SHP77 (cell line): ENCODE measurements at places on chromosomes 2 and 18.

DNA sequence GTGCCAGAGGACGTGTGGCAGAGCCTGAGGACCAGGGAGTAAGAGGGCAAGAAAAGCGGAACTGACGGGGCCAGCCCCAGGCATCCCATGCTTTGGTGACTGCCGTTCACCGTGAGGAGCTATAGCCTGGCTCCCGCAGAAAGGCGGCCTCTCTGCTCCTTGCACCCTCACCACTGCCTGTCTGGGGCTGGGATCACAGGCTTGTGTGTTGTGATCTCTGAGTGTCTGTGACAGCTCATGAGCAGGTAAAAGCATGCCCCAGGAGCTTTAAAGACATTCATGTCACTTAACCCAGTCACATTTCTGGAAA lies 266.8 kb upstream of the RAB6C start:
- no peak for DNase-seq

DNA sequence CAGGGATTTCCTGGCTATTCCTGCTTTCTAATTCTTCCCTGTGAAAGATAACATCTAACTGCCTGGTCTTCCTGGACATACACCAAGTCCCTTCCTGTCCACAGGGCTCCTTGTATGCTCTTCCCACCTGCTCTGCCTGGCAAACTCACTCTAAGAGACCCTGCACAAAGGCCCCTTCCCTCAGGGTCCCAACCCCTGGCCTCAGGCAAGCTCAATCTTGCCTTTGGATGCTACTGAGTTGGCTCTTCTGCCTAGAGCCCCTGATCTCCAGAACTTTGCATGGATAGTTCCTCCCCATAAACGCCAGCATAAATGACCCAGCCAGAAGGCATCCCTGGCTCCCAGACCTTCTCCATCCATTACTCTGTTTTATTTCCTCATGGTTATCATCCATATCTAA lies 98.3 kb upstream of the OTOS start:
- no peak for DNase-seq

GRCh38 chr2:168465594-168465993 lies 9.5 kb downstream of the CERS6 start:
- DNase-seq, result no peak

GRCh38 chr2:85215448-85216401 lies 82.5 kb downstream of the TCF7L1 start:
- no peak for DNase-seq

DNA sequence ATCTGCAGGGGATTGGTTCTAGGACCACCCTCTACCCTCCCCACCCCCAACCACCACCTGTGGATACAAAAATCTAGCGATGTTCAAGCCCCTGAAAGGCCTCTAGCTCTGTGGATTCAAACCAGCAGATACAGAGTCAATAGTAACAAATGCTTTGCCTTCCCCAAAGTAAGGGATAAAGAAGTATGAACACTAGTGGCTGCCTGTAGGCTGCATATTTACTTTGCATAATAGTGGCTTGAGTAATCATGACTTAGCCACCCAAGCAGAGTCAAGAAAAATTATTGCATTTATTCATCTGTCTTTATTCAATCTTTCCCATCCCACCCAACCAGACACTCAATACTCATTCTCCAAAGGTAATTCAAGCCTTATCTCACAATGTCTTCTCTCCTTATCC lies 43.8 kb downstream of the SOCS6 start:
- no peak for DNase-seq

GRCh38 chr2:56248965-56249742 lies 65.4 kb downstream of the CCDC85A start:
- DNase-seq, result no peak

DNA sequence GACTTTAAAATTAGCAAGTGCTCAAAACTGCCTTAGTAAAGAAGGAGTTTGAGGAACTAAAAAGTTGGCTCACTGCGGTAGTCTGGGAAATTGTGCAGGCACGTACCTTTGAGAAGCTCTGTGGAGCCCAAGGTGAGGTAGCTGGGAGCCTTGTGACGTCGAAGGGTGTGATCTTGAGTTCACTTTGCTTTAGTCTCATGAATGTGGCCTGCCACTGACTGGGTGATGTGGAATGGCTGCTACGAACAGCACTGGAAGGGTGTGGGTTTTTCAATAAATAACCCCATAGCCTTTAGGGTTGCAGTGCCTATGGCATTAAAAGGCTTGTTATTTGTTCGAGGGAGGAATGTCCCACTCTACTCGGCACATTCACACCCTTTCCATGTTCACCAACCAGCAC lies 312.3 kb downstream of the PRKCE start:
- no peak for DNase-seq

DNA sequence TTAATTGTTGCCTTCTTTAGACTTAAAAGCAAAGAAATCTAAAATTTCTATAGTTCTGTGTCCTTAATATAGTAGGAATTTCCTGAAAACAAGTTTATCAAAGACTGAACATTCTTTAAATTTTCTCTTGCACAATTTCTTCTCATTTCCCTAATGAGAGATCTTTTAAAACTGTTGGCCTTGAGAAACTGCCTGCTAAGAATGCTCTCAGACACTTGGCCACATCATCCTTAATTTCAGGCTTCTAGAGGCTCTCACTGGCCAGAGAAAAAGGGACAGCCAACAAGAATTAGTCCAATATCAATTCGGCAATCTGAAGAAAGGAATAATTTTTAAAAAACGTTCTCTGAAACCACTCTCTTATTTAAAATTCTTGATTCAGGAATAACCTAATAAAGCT lies 167.0 kb upstream of the CREB1 start:
- DNase-seq, result no peak

- no peak for DNase-seq
These were observed 72.7 kb downstream of the NXPH2 start for GRCh38 chr2:138707392-138708074.

GRCh38 chr2:240926516-240927389 lies 20.6 kb downstream of the CROCC2 start:
- no peak for DNase-seq

DNA sequence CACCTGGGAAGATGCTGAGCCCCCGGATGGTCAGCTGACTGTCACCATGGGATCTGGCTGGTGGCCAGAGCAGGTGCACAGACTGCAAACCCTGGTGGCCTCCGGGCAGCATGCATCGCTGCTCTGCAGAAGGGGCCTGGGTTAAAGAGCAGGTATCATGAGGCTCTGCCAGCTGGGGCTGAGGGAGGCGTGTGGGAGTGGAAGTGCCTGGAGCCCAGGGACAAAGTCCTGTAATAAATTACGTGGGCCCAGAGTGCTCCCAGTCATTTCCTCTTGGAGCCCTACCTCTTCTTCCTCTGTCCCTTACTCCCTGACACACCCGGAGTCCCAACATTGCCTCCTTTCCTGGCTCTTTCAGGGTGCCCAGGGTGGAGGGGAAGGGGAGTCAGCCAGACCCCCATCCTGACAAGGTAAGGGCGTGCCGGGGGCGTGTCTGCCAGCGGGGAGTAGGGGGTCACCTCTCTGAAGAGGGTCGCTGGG lies at the start of gene MYO7B:
Gene MYO7B, plus strand, starts transcription at position 262 of the 480 bp plus-strand sequence. CDS start 24,040 bp downstream, outside the sequence.
- peak; percentile 26 for DNase-seq

DNA sequence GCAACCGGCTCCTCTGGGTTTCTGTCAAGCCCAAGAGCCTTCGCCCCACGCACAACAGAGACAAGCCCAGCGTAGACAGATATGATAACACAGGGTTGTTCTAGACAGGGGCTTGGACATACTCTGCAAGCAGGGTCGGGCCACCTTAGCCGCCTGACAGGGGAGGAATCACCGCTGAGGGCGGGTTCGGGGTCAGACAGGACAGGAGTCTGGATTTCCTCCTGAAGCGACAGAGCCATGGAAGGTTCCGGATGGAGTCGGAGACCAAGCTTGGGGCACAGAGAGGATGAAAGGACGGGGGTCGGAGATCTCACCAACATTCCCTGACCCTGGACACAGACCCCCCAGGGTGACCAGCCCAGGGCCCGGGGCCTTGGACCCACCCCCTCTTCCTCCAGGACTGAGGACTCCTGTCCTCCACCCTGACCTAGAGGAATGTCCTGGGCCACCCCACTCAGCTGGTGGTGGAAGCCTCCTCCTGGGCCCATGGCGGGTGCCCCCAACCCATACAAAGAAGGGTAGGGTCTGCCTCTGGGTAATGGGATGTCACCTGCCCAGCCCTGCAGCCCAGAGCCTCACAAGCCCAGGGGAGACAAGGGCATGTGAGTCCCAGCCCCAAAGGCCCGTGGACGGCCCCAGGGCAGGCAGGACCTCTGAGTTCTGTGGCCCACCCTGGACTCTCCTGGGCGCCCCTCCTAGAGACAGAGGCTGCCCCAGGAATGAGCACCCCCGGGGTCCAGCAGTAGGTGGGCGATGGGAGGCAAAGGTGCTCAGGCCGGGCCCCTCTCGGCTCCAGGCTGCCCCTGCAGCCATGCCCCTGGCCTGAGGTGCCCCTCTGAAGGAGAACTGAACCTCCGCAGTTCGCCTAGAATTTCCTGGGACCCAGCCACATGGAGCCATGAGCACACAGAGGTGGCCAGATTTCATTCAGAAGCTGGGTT lies 44.1 kb upstream of the GPC1 start:
- DNase-seq, result no peak

GRCh38 chr2:1849450-1849849 lies 105.1 kb upstream of the PXDN start:
- DNase-seq, result no peak

DNA sequence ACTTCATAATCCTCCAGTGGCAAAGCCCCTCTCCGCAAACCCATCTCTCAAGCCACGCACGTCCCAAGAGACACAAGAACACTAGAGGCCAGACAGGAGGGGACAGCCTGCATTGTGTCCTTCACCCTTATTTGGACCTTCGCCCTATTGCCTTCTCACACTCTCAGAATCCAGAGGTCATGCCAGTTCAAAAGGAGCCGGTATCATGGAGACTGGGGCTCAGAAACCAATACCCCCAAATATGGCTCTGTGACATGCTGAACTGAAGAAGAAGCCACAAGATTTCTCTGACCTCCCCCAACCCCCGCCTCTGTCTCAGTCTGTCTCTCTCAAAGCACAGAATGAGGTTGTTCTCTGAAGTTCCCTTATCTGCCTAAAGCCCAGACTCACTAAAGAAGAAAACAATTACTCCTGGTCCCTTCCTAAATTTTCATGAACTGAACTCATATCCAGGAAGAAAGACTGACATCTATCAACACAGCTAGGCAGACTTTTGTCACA lies 19.2 kb upstream of the SPATA3 start:
- no peak for DNase-seq

GRCh38 chr2:16660556-16660955 lies 5.1 kb downstream of the CYRIA start:
- no peak for DNase-seq

- no peak for DNase-seq
These were observed 576.2 kb downstream of the CPS1 start for GRCh38 chr2:211132573-211132972.

GRCh38 chr2:217149087-217149660 lies 289.3 kb upstream of the TNP1 start:
- no peak for DNase-seq

- no peak for DNase-seq
These were observed 59.8 kb downstream of the HDLBP start for GRCh38 chr2:241255542-241256167.

DNA sequence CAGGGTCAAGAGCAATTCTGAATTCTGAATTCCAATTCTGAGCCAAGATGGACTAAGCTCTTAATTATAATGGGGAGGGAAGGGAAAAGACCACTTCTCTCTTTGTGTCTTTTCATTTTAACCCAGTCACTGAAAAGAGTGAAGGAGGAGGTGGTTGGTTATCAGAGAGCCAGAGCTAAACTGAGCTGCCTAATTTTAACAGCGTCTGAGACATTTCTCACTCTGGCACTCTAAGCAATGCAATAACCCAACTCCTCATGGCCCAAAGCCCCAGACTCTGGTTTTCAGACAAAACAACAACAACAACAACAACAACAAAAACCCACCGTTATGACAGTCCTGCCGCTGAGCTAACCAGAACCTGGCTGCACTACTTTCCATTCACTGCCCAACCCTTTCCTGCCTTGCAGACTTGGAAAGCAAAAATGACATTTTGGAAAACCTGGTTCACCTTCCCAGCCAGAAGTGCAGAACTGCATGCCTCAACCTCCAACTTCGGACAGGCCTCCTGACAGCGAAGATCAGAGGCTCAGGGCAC lies 1.0 kb downstream of the CHST10 start:
- no peak for DNase-seq

DNA sequence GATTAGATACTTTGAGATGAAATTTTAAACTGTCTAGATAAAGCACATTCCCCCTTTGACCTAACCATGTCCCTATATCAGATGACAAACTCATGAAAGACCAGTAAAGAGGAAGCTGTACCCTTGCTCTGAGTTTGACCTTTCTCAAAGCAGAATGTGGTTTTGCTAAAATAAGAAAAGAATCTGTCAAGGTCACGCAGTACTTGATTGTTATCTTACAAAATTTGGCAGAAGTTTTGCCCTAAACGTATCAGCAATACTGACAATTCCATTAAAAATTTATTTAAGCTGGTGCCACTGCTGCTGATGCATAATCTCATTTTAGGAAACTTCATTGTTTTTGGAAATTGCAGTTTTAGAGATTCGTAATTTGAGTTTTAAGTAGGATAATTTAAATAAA lies 31.2 kb upstream of the GALM start:
- no peak for DNase-seq

GRCh38 chr2:126739141-126739540 lies 83.2 kb downstream of the GYPC start:
- DNase-seq, result no peak

GRCh38 chr2:155377266-155377680 lies 678.8 kb downstream of the KCNJ3 start:
- peak; percentile 31 for DNase-seq

GRCh38 chr2:33782395-33783230 lies 183.5 kb upstream of the FAM98A start:
- DNase-seq, result no peak

- DNase-seq, result no peak
These were observed 60.3 kb downstream of the STEAP3 start for GRCh38 chr2:119283873-119284331.

GRCh38 chr2:150166313-150167051 lies 321.0 kb downstream of the RND3 start:
- DNase-seq, result no peak

GRCh38 chr2:129673847-129674711 lies 305.4 kb upstream of the RAB6C start:
- DNase-seq, result no peak

GRCh38 chr18:46341986-46342525 lies 237.9 kb downstream of the HAUS1 start:
- no peak for DNase-seq

GRCh38 chr18:44594799-44595467 lies 85.8 kb upstream of the SETBP1 start:
- no peak for DNase-seq

GRCh38 chr2:9410108-9410507 lies 13.2 kb downstream of the ITGB1BP1 start:
- DNase-seq, result no peak

DNA sequence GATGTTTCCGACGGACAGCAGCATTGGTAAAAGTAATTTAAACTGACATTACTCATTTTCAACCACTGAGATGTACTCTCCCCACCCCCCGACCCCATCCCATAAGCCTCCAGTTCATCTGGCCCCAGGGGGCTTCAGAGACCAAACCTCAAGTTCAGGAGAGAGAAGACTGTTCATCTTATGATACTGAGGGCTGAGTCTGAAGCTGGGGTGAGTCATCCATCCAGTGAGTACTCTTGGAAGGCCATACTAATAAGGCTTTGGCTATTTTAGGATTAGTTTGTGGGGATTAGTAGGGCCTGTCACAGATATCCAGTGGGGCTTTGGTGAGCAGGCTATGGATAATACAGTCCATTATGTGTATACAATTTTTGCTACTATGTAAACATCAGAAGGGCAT lies 125.3 kb upstream of the APCDD1 start:
- no peak for DNase-seq

- DNase-seq, result no peak
These were observed 1.1 kb upstream of the SATB2 start for GRCh38 chr2:199458806-199459285.
